ENCODE measurements at places on chromosomes 2 and 18. TPM values are rescaled to one million over a fixed set of nuclear protein-coding genes. Genes with fewer than 3 reads are reported as not detected.

GRCh38 chr18:35406666-35407065, 29.5 kb upstream of the ZNF396 start:
- H3K4me3 ChIP-seq: no peak overlapping the region
- H3K27me3 ChIP-seq: no peaks in the 10 kb centered on the region
- DNase-seq: no peak
- no peaks in the 10 kb centered on the region for H3K4me1 ChIP-seq
- no peak overlapping the region for H3K27ac ChIP-seq
- H3K36me3 ChIP-seq: no peaks in the 10 kb centered on the region

GRCh38 chr2:58959996-58960395, 718.9 kb upstream of the FANCL start:
- no peak overlapping the region for H3K4me3 ChIP-seq
- no peaks in the 10 kb centered on the region for H3K27me3 ChIP-seq
- no peak for DNase-seq
- peaks cover 9% of the 10 kb centered on the region for H3K4me1 ChIP-seq
- no peaks in the 10 kb centered on the region for H3K36me3 ChIP-seq

DNA sequence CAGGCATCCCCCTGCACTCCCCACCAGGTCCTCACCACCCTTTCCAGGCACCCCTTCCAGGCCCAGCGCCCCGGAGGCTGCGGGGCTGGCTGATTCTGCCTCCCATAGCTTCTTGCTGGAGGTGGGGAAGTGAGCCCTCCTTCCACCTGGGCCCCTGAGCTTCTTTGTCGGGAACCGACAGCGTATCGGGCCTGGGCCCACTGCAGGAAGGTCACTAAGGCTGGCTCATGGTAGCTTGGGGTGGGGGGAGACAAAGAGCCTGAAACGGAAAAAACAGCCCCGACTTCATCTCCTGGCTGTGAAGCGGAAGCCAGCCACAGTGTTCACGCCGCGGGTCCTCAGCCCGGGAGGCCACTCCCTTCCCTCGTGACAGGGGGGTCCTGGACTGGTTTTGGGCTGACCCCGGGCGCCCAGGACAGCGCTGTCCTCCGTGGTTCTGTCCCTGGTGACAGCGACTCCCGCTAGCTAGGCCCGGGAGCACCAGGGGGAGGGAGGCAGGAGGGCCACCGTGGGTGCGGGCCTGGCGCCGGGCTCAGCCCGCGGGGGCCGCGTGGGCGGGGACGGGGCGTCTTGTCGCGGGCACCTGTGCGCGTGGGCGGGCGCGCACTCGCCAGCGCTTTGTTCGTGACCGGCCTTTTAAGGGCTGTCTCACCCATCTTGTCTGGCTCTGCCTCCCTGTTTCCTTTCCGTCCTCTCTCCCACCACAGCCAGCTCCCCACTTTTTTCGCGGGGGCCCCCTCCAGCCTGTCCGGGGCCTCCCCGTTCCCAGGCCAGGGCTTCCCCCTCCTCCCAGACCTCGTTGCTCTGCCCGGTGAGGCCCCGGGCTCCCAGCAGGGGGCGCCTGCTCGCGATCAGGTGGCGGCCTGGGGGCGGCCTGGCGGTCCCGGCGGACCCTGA, 64.9 kb downstream of the DNMT3A start:
- H3K27me3 ChIP-seq: no peaks in the 10 kb centered on the region
- H3K4me3 ChIP-seq: peak overlapping the region; percentile 59
- H3K27ac ChIP-seq: no peak overlapping the region
- H3K36me3 ChIP-seq: peaks cover 13% of the 10 kb centered on the region

DNA sequence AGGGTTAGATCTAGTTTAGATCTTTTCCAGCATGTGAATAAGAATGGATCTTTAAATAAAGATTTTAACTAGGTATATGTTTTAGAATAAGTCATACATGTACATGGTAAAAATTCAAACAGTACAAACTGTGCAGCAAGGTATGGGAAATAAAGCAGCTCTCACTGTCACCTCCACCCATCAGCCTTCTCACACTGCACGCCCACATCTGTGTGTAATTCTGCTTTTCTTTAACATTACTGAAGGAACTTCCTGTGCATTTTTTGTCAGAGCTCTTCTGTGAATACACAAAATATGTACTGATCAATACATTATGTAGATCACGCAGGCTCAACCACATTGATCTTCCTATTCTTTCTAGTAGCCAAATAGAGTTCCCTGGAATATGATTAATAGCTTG, 3.4 kb downstream of the CASP8 start:
- no peaks in the 10 kb centered on the region for H3K27me3 ChIP-seq
- H3K36me3 ChIP-seq: no peaks in the 10 kb centered on the region
- no peak overlapping the region for H3K4me3 ChIP-seq
- no peak overlapping the region for H3K27ac ChIP-seq

GRCh38 chr2:127932199-127932876, 46.6 kb upstream of the AMMECR1L start:
- no peak overlapping the region for H3K27ac ChIP-seq
- no peaks in the 10 kb centered on the region for H3K36me3 ChIP-seq
- H3K4me3 ChIP-seq: no peak overlapping the region
- no peaks in the 10 kb centered on the region for H3K27me3 ChIP-seq

DNA sequence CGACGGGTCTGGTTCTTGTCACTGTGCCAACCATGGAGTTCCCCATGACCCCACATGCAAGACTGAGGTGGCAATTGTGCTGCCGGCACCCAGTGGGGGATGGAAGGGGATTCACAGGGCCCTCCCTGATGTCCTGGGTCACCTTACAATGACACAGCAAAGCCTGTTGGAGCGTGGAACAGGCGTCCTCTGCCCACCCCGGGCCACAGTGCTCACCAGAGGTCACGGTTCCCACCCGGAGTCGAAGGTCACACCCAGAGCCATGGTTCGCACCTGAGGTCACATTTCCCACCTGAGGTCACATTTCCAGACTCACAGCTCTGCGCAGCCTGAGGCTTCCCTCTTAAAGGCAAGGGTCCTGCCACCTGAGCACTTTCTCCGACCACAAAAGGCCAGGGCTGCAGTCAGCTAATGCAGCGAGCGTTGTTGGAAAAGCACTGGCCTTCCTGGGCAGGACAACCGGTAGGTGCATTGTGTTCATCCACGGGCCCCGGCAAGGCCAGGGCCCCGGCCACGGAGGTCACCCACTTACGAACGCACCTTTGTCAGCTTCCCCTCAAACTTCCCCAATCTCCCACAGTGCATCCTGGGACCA, 24.0 kb downstream of the KIF1A start:
- no peak overlapping the region for H3K4me3 ChIP-seq
- H3K27ac ChIP-seq: no peak overlapping the region
- no peaks in the 10 kb centered on the region for H3K27me3 ChIP-seq
- no peaks in the 10 kb centered on the region for H3K4me1 ChIP-seq
- H3K36me3 ChIP-seq: peaks cover 25% of the 10 kb centered on the region

- 0 out of 2 replicates have a peak, but pooled peaks cover 3% of the 10 kb centered on the region for H3K4me1 ChIP-seq
- no peaks in the 10 kb centered on the region for H3K36me3 ChIP-seq
- DNase-seq: no peak
- no peak overlapping the region for H3K4me3 ChIP-seq
These were observed 1.4 kb upstream of the EHD3 start for GRCh38 chr2:31232586-31232985.

- DNase-seq: no peak
- no peaks in the 10 kb centered on the region for H3K36me3 ChIP-seq
- H3K4me1 ChIP-seq: no peaks in the 10 kb centered on the region
- no peak overlapping the region for H3K4me3 ChIP-seq
- H3K27me3 ChIP-seq: no peaks in the 10 kb centered on the region
- no peak overlapping the region for H3K27ac ChIP-seq
These were observed 953.0 kb downstream of the DCDC2C start for GRCh38 chr2:4656326-4656725.

DNA sequence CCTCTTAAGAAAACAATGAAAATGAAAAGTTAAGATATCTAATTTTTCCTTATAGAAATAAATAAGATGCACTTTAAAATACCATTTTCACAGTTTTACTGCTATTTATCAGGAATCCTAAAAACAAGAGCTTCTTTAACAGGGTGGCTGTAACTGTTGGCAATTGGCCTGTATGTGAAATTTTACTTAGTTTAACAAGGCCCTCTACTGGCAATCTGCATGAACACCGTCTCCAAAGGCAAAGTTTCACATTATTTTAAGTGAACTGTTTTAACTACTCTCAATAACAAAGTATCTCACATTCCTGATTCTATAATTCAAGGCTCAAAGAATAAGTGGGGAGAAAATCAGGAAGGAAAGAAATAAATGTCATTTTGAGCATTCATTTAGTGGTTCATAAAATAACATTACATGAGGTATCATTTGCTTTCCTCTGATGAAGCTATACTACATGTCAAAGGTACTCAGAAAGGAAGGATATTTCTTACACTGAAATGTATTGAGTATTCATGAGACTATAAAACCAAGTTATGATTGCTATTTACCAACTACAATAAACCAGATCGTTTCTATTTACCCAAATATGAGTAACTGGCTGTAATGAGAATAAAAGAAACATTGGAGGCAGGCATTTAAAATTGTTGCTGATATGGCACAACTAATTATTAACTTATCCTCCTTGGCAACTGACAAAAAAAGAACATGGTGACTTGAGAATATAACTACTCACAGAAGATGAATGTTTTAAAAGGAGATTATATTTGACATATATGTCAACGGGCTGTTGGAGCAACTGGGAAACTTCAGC, 7.0 kb downstream of the NCKAP5 start:
- no peaks in the 10 kb centered on the region for H3K36me3 ChIP-seq
- H3K27me3 ChIP-seq: no peaks in the 10 kb centered on the region
- H3K4me3 ChIP-seq: no peak overlapping the region
- no peak overlapping the region for H3K27ac ChIP-seq

- no peaks in the 10 kb centered on the region for H3K4me1 ChIP-seq
- H3K36me3 ChIP-seq: no peaks in the 10 kb centered on the region
- no peak overlapping the region for H3K4me3 ChIP-seq
- no peaks in the 10 kb centered on the region for H3K27me3 ChIP-seq
- H3K27ac ChIP-seq: no peak overlapping the region
These were observed 137.2 kb upstream of the TTC39C start for GRCh38 chr18:23877371-23877770.

- no peaks in the 10 kb centered on the region for H3K36me3 ChIP-seq
- H3K4me3 ChIP-seq: no peak overlapping the region
- H3K4me1 ChIP-seq: no peaks in the 10 kb centered on the region
These were observed 95.5 kb upstream of the ATP8B1 start for GRCh38 chr18:57898506-57899124.

GRCh38 chr2:12734914-12735654, 18.3 kb downstream of the TRIB2 start:
- H3K4me3 ChIP-seq: no peak overlapping the region
- H3K27ac ChIP-seq: no peak overlapping the region
- no peaks in the 10 kb centered on the region for H3K4me1 ChIP-seq
- H3K27me3 ChIP-seq: no peaks in the 10 kb centered on the region
- DNase-seq: no peak

DNA sequence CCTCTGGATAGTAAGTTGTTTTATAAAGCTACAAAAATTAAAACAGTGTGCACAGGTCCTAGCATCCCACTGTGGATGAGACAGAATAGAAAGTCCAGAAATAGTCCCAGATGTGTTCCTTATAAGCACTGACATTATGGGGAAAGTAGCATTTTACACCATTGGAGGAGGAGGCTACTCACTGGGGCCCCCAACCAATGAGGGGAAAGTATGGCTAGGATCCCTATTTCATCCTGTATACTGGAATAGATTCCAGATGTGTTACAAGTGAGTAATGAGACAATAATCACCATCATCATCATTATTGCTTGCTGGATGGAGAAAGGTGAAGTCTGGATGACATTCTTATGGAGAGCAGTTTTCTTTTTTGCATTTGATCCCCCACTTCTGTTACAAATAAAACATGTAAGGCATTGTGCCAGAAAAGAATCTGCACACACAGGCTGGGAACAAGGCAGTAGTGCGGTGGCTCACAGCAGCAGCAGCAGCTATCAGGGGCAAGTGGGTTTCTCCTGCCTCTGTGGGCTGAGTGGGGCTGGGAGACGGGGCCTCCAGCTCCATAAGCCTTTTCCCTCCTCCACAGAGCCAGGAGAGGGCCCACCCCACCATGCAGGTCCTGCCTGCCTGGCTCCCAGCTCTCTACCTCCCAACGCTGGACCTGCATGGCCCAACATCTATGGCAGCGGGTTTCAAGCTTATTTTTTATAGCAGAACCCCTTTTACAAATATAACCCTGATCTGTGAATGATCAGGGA, 5.0 kb downstream of the ARID5A start:
- no peak overlapping the region for H3K27ac ChIP-seq
- H3K36me3 ChIP-seq: peaks cover 5% of the 10 kb centered on the region

DNA sequence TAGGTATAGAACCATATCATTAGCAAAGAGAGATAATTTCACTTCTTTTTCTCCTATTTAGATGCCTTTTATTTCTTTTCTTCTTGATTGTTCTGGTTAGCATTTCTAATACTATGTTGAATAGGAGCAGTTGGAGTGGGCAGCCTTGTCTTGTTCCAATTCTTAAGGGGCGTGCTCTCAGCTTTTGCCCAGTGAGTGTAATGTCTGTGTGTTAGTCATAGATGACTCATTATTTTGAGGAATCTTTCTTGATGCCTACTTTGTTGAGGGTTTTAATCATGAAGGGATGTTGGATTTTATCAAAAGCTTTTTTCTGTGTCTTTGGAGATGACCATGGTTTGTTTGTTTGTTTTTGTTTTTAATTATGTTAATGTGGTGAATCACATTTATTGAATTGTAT, 1453.1 kb upstream of the SLC39A10 start:
- no peak overlapping the region for H3K4me3 ChIP-seq
- no peak overlapping the region for H3K27ac ChIP-seq
- H3K36me3 ChIP-seq: no peaks in the 10 kb centered on the region
- no peaks in the 10 kb centered on the region for H3K4me1 ChIP-seq
- DNase-seq: no peak

DNA sequence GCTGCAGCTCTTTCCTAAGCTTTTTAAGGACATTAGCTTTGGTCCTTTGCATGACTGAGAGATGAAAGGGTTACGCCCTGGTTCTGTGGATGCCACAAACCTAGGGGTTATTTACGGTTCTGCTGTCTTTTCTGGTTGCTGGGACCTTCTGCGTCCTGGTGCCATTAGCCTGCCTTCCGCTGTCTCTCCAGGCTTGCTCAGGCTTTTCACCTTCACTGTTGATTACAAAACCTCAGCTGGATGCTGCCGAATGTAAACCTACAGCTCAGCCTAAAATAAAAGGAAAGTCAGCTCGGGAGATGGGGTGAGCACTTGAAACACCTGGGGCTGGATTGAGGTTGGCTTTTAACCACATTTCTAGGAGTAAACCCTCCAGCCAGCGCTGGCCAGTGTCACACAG, 130.9 kb upstream of the ARHGAP28 start:
- peaks cover 5% of the 10 kb centered on the region for H3K4me1 ChIP-seq
- peak; percentile 31 for DNase-seq
- no peaks in the 10 kb centered on the region for H3K36me3 ChIP-seq
- no peak overlapping the region for H3K4me3 ChIP-seq
- no peaks in the 10 kb centered on the region for H3K27me3 ChIP-seq

The CRACDL gene
- total RNA-seq: 0.29 TPM

The CCDC68 gene
- not detected for total RNA-seq

The AGAP1 gene
- total RNA-seq: 25.8 TPM

The MERTK gene
- 4.8 TPM for total RNA-seq

The SNORC gene
- total RNA-seq: 0.61 TPM

The NT5C1B gene
- not detected for total RNA-seq

The NETO1 gene
- total RNA-seq: 5.9 TPM

The LBX2 gene
- 1.1 TPM for total RNA-seq

The SPATA3 gene
- not detected for total RNA-seq

The ALPG gene
- 1.4 TPM for total RNA-seq

Measured in H9 (cell line).